HS-27A (cell line): ENCODE measurements at places on chromosomes 7 and 10.

- DNase-seq = no peak
Observed at GRCh38 chr7:29424295-29424983, 139.2 kb upstream of the PRR15 start.

GRCh38 chr7:102455596-102455995 lies 9.1 kb downstream of the ALKBH4 start:
- DNase-seq = no peak

DNA sequence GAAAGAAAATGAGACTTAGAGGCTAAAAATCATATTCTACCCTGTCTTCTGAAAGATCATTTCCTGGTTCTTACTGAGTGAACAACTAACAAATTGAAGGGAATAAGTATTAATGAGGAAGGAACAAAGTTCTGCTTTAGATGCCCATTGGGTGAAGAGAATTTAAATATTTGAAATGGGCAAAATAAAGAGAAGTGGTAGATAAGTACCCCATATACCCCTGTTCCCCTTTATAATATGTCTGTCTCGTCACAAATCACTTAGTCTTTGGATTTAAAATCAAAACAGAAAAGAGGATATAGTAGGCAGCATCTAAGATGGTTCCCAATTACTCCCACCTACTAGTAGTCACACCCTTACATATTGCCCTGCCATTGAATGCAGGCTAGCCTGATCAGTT lies 13.2 kb downstream of the TES start:
- DNase-seq = no peak

- no peak for DNase-seq
Observed at GRCh38 chr7:134357486-134357885, 40.8 kb upstream of the SLC35B4 start.

- DNase-seq = no peak
Observed at GRCh38 chr10:110176141-110177030, 31.0 kb upstream of the MXI1 start.

- no peak for DNase-seq
Observed at GRCh38 chr10:128712661-128713400, 586.6 kb upstream of the MKI67 start.

DNA sequence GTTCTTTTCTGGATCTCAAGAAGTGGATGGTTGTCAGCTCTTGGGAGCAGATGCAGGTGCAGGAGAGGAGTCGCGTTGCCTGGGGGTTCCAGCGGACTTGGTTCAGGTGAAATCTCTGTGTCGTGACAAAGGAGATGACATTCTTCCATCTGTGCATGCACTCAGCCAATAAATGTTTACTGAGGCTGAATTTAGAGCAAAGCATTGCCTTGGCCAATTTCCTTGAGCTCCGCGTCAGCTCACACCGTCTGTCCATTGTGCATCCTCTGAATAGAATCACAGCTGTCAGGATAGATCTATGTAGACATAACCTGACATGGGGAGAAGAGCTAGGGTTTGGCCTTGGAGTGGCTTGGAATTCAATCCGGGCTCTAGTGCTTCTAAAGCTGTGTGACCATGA lies 343.7 kb downstream of the GLRX3 start:
- no peak for DNase-seq

GRCh38 chr7:1901431-1902210 lies 231.5 kb downstream of the ELFN1 start:
- DNase-seq = no peak

DNA sequence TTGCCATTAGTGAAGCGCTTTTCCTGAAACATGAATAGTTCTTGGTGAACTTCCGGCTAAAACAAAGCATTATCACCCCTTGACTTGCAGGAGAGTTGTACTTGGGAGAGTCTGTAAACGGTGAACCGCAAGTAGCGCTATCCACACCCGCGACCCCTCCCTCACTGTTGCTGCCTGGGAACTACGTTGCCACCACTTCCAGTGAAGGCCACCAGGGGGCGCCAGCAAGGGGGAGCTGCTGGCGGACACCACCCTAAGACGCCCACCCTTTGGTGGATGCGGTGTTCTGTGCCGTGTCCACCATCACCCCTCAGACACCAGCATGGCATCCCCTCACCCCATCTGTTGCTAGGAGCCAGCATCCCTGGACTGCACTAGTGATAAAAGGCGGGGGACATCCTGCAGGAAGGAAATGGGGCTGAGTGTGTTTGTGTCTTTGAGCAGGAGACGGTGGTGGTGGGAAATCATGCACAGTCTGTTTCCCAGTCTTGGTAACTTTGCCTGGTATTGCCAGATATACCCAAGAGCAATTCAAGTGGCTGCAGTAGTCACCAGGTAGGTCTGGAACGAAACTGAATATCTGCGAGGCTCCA lies 298.2 kb downstream of the FRMD4A start:
- DNase-seq = no peak

- DNase-seq = no peak
Observed at GRCh38 chr10:104650635-104651331, 9.7 kb downstream of the SORCS3 start.

GRCh38 chr7:139482662-139483466 lies 609 bp downstream of the KLRG2 start:
- DNase-seq = no peak

- no peak for DNase-seq
Observed at GRCh38 chr10:62333988-62334682, 40.0 kb upstream of the ZNF365 start.

- no peak for DNase-seq
Observed at GRCh38 chr10:45180946-45181875, 134.2 kb downstream of the OR13A1 start.

GRCh38 chr10:72784551-72785351 lies 92.8 kb downstream of the MCU start:
- DNase-seq = peak; percentile 62

GRCh38 chr7:108813251-108814014 lies 243.8 kb downstream of the DNAJB9 start:
- DNase-seq = no peak

GRCh38 chr7:85062651-85063050 lies 124.2 kb downstream of the SEMA3D start:
- DNase-seq = no peak

DNA sequence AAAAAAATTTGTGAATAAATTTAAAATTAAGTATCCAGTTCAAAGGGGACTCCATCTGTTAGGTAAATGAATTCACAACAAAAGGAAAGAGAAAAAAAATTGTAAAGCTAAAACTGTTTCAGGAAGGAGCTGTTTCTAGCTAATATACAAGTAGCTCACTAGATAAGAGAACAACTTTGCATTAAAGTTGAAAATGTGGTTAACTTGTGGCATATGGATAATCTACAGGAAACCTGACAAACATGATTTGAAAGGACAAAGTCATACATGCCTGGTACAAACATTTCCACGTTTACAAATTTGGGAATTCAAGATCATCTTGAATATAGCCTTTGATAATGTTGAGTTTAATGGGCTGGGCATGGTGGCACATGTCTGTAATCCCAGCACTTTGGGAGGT lies 8.9 kb downstream of the NT5C3A start:
- DNase-seq = no peak

DNA sequence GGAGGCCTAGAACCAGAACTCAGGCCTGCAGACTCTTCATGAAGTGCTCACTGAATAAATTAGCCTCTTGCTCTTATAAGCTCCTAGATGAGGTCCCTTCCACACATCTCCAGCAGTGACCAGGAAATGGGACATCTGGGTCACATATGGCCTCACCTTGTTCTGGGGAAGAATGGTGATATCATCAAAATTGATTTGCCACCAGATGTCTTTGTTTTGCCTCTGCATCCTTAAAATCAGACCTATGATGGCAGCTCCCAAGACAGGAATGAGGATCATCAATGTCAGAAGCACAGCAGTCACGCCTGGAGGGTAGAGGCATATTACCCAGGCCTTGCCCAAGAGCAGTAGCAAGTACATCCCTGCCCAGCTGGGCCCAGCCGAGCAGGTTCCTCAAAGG lies 33.3 kb upstream of the ACSL5 start:
- DNase-seq = no peak

DNA sequence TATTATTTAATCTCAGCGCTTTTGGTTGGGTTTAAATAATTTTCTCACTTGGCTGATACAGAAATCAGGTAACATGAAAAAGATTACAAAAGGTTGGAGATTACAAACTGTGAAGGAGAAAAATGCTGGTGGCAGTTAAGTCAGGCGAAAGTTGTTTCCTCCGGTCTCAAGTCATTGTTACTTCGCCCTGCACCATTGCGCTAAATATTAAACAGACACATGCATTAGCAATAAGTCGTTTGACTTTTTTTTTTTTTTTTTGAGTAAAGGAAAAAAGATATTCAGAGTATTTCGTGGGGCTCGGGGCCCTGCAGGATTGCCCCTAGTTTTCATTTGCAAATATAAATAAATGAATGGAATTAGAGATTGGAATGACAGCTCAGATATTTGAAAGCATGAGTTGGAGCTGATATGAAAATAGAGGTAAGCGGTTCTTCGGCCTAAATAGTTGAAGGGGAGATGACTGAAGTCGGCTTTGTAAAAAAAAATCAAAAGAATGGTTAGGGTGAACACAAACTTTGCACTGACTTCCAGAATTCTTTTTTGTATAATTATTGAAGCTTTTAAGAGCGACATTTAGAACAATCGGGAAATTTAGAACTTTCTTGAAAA lies 914 bp downstream of the SDHAF3 start:
- DNase-seq = no peak

- DNase-seq = no peak
Observed at GRCh38 chr10:78508955-78509748, 475.5 kb downstream of the RPS24 start.

- DNase-seq = no peak
Observed at GRCh38 chr10:98242823-98243222, 25.2 kb downstream of the LOXL4 start.

DNA sequence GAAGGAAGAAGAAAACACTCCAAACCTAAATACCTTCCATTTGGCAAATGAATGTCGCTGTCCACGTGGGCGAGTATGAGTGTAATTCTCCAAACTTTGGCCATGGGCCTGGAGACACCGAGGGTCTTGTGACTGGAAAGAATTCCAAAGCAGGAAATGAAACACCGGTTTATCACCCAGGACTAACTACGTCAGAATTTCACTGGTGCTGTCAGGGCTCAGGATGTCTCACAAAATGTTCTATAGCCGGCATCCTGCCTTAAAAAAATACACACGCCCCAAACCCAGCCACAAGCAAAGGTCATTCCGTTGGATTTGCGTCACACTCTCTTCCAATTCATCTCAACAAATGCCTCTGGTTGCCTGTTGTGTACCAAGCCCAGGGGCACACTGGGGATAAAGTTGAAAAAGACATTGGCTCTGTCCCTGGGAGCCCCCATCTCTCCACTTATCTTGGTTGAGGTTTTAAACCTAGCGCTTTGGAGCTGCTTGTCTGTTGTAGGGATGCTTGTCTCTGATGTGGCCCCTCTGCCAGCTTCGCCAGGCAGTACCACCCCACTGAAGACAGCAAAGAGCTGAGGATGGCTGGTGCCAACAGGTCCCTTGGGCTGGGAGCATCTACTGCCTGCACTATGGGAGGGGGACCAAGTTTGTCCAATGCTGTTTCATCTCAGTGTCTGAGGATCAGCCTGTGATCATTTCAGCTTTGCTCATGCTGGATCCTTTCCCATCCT lies 31.2 kb downstream of the GSTO2 start:
- peak; percentile 38 for DNase-seq

GRCh38 chr7:77833136-77833535 lies 34.6 kb downstream of the PHTF2 start:
- DNase-seq = no peak
